Brain (organoid and tissue), 16 donors: ENCODE measurements at places on chromosomes 4 and X.

DNA sequence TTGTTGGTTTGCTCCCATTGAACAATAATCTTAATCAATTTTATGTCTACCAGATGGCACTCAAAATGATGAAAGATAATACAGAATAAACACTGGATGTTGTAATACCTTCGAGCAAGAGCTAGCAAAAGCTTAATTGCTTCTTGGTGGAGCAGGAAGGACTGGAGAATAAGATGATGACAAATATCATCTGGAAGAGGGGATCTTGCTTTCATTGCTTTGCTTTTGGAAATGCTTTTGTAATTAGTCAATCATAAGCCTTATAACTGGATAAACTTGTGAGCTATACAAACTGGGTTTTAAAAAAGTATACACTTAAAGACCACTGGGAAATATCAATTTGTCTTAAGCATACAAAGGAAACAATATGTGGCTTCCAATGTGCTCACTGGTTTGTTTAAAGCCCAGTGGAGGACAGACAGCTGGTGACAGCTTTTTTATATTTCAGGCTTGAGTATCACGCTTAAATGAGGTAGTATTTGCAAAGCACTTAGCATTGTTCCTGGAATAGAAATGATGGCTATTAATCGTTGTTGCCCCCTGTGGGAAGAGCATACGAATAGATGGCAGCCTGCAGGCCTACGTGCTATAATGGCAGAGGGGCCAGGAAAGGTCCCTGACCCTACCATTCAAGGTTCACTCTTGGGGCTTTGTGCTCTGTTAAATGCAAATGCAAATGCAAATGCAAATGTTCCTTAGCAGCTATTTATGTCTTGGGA lies 61.2 kb downstream of the TMEM150C start:
- peak; percentile 86 for DNase-seq

- no peak for DNase-seq
These were observed 3.9 kb downstream of the TMEM33 start for GRCh38 chr4:41939016-41939626.

- no peak for DNase-seq
These were observed 31.8 kb upstream of the CWH43 start for GRCh38 chr4:48954314-48954713.

DNA sequence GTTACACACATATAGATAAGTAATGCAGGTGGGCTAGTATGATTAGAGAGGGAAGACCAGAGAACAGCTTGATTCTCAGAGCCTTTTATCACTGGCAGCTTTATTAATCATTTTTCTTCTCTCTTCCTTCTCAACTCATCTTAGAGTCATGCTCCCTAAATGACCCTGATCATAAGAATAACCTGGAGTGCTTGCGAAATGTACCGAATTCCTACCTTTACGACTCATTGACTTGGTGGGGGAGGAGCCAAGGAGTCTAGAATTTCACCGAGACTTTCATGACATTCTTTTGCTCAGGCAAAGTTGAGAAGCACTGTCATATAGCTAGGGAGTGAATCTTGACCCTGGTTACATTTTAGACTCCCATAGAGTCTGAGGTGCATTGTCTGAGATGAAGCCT lies 298.9 kb upstream of the PUDP start:
- no peak for DNase-seq

- DNase-seq = no peak
These were observed 64.3 kb downstream of the SCML2 start for GRCh38 chrX:18290200-18290599.

GRCh38 chr4:24175707-24176106 lies 285.9 kb upstream of the PPARGC1A start:
- no peak for DNase-seq

- no peak for DNase-seq
These were observed 198.9 kb upstream of the PPP1R2C start for GRCh38 chrX:42976746-42977366.

GRCh38 chr4:147824316-147824715 lies 92.4 kb downstream of the ARHGAP10 start:
- no peak for DNase-seq

DNA sequence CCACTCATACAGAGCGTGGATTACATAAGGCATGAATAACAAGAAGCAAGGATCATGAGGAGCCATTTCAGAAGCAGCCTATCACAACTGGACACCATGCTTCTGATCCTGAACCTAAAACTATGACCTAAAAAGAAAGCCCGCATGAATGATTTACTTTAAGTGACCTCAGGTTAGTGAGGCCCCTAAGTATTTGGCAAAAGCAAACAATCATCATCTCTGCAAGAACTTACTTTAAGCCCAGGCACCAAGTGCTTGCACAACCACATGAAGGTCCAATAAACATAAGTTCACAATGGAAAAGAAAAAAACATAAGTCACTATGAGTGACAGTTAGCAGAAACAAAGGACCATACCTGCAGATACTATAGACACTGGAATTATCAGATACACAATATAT lies 7.9 kb upstream of the MBTPS2 start:
- DNase-seq = no peak

DNA sequence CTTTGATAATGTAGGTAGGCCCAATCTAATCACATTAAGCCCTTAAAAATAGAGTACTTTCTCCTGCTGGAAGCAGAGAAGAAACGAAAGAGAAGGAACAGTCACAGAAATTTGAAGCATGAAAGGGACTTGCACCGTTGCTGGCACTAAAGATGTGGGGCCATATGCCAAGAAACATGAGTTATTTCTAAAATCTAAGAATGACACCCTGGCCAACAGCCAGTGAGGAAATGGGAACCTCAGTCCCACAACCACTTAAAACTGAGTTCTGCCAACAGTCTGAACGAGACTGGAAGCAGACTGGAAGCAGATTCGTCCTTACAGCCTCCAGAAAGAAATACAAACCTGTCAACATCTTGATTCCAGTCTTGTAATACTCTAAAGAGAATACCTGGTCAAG lies 70.1 kb downstream of the CENPC start:
- no peak for DNase-seq

GRCh38 chr4:7335344-7336066 lies 99.2 kb downstream of the PSAPL1 start:
- no peak for DNase-seq

- DNase-seq = peak; percentile 61
These were observed 49.3 kb downstream of the NPNT start for GRCh38 chr4:105944540-105944939.

GRCh38 chr4:124481123-124481522 lies 231.4 kb downstream of the ANKRD50 start:
- no peak for DNase-seq

DNA sequence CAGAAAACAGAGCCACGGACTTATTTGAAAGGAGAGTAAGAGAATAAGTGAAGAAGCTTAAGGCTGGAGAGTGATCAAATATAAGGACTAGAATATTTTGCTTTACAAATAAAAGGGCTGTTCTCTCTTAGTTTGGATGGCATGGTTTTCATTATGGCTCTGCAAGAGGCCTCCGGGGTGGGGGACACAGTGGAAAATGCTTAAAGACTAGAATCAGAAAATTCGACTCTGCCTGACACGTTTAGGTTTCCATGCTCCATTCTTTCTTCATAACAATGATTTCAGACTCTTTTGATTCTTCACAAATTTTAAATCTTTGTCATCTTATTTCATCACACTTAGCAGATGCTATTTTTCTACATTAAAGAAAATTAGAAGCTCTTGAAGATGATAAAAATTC lies 632.4 kb upstream of the BOD1L1 start:
- DNase-seq = no peak

DNA sequence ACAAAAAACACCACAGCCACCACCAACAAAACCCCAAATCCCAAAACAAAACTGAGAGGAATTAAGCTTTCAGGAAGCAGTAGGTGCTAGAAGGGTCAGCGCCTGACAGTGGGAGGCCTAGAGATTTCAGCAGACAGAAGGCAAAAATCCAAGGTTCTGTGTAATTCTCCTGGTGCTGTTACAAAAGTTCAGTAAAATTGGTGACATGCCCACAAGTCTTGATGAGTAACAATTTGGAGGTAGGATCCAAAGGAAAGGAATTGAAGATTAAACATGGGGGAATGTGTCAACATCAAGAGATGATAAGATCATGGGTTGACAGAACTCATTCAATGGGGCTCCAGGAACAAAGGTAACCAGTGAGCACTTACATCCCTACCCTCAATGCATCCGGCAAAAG lies 653.8 kb upstream of the CPEB2 start:
- no peak for DNase-seq

DNA sequence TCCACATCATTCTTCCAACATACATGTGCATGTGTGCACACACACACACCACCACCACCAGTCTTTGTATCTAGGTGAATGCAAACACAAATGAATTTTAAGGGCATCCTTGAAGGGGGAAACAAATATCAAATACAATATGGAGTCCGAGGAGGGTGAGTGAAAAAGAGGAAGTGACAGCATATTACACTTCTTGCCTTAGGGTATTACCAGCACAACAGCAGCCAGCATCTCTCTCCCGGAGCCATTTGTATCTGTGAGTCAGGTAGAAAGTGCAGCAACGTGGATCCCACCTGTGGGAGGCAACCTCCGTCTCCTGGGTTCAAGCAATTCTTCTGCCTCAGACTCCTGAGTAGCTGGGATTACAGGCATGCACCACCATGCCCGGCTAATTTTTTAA lies 483.2 kb downstream of the SMARCA1 start:
- DNase-seq = no peak

- DNase-seq = no peak
These were observed 40.8 kb downstream of the CLNK start for GRCh38 chr4:10643600-10644425.

GRCh38 chr4:128386761-128387599 lies 99.4 kb upstream of the PGRMC2 start:
- DNase-seq = peak; percentile 81

GRCh38 chr4:94595880-94596483 lies 144.2 kb downstream of the PDLIM5 start:
- DNase-seq = peak; percentile 75

- DNase-seq = no peak
These were observed 17.2 kb downstream of the NDP start for GRCh38 chrX:43956034-43956433.

DNA sequence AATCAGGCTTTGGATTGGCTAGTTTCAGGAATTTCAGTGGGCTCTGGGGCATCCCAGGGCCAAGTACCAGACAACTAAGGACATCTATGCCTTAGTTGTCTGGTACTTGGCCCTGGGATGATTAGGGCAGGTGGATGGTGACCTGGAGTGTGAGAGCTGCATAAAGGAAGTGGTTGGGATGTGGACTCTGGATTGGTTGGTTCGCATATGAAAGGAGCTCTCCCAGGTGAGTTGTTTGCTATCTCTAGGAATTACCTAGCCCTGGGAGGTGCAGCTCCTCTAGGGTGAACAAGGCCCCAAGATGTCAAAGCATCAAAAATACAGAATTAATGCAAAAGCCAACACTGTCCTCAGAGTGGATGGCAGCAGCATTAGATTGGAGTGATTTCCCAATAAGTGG lies 109.6 kb downstream of the NHS start:
- DNase-seq = no peak

DNA sequence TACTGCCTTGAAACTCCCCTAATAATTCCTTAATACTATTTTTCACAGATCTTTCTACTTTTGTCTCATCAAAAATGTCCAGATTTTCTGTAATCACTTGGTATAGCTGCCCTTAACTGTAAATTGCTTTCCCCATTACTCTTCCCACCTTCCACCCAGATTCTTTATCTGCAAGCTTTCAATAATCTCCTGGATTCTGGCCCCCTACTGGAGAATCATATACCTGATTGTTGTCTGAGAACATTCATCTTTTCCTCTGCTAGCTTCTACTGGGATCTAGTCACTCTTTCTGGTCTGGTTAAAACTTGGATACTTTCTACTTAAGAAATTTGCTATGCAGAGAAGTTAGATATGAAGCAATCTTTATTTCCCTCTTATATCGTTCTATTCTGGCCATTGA lies 552.6 kb downstream of the PCDH19 start:
- no peak for DNase-seq

- no peak for DNase-seq
These were observed 17.4 kb upstream of the MAP3K15 start for GRCh38 chrX:19532709-19533108.

- no peak for DNase-seq
These were observed 914.9 kb upstream of the PCDH7 start for GRCh38 chr4:29805245-29805644.

DNA sequence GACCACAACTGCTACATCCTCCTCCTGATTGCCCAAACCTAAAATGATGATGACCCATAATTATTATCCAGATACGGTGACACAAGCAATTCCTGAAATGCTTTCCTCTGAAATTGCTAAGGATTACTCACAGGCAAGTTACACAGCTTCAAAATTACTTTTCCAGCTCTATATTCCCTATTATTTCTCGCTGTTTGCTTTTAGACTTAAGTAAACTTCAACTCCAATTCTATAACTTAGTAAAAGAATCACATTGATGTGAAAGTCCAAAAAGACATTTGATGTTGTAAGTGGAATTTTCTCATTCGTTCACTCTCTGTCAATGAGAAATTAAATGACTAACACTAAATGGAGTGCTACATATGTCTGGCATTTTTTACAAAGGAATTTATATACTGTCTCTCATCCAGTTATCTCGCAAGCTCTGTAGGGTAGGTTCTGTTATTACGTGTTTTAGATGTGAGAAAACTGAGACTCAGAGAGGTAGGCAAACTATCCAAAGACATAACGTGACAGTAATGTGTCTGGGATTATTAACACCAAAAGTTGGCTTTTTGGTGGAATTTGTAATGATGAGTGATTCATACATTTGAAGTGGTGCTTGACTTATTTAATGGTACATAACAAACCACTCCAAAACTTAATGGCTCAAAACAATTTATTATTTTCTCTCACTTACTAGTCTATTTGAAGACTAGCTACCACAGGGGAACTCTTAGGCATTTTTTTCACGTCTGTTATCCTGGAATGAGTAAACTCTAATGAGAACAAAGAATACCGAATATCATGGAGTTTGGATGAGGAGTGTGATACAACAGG lies 31.5 kb downstream of the PALLD start:
- no peak for DNase-seq

DNA sequence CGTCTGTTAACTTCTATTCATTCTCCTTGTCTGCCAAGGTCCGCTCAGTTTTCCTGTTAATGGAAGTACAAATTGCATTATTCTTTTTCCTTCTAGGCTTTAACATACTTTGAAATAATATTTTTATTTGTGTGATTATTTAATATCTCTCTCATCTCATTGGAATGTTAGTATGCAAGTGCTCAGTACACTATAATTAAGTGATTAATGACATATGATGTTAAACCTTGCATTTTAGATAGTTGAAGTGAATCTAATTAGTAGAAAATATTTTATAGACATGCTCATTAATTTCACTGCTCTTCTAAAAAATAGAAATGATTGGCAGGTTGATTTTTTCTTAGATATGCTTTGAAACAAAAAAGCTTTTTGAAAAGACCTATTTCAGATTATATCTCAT lies 1079.8 kb downstream of the RAPGEF2 start:
- DNase-seq = no peak

DNA sequence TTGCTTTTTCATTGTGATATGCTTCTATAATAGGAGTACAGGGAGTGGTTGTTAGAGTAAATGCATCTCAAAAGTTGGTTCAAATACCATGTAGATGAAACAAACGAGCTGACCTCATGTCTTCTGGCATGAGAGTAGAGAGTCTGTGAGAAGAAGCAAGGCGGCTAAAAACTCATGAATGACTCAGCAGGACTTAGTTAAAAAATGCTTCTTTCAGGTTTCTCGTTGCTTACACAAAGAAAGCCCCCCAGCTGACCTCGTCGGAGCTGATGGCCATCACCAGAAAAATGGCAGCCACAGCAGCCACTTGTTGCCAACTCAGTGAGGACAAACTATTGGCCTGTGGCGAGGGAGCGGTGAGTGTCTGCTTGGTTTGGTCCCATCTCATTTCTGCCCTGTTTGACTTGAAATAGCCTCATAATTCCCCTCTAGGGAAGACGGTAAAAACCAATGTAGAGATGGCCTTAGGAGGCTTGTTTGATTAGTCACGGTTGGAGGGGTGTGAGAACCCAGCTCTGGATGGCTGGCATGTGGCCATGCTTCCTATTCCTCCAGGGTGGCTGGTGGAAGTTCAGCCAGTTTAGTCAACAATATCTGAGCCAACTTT lies 14.5 kb downstream of the AFP start:
- peak; percentile 57 for DNase-seq
